ENCODE measurements at places on chromosomes 4 and X.
A peak's percentile ranks its signal among the peaks of the same experiment; 100 is the strongest.

DNA sequence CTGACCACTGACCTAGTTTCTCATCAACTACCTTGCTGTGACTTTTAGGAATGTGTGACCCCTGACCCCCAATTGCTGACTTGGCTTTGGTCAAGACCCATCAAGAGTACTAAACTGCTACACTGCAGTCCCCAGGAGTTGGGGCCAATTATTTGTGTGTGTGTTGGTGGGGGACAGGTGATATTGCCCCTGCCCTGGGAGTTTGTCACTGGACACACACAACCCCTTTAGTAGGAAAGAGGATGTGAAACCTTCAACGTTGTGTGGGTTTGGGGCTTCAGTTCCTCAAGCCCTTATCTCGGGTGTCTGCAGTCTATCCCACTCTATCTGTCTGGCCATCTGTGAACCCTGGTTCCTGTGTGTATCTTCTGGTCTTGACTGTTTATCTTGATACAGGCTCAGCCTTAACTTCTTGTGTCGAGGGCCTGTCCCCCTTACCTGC lies 6.5 kb downstream of the SASH3 start:
- no peak for DNase-seq

DNA sequence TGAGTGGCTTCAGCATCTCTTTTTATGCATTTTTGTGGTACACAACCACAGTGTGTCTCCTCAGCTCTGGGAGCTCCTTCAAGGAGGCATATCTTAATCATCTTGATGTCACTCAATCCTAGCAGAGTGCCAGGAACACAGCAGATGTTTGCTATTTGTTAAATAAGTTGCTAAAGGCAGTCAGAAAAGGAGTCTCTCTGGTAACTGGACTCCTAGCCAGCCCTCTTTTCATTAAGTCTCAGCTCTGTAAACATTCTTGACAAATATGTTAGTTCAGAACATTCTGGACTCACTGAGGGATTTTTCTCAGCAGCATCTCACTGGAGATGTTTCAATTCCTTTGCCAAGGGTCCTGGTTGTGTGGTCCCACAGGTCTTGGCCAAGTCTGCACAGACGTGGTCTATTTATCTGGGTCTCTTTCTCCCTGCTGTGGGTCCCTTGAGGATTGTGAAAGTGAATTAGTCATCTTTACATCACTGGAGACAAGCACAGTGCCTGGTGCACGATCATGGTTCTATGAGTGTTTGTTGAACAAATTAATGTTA lies 20.3 kb upstream of the FAM9C start:
- no peak for DNase-seq

- DNase-seq, result peak; percentile 79
Measured at GRCh38 chr4:53055716-53056403, 193.7 kb downstream of the RASL11B start.

DNA sequence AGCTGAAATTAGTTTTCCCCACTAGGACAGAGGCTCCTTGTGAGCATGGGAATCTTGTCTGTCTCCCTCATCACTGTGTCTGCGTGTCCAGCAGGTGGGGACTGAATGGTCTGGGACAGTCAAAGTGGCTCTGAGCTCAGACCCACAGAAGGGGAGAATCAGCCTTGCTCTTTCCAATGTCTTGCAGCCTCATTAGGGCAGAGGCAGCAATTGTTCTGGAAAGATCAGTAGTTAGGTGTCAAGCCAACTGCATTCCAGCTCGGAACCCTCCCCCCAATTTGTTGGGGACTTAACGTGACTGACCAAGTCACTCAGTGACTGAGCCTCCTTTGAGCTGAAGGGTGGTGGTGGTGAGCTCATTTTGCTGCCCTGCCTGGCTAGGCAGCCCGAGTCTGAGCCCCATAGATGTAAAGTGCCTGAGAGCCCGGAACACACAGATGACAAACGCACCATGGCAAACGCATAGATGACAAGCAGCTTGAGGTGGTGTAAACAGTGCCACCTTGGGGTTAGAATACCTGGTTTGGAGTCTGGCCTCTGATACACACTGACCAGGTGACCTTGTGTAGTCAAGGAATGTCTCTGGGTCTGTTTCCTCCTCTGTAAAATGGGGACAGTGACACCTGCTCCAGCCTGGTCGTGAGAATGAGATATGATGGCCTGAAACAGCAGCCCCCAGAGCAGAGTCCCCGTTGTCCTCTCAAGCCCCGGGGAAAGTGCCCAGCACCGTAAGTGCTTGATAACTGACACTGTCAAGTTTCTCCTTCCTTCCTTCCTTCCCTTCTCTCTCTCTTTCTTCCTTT lies 2.7 kb upstream of the SORCS2 start:
- DNase-seq, result no peak

- DNase-seq, result no peak
Measured at GRCh38 chr4:17932041-17932440, 89.5 kb downstream of the LCORL start.

GRCh38 chr4:7781366-7781765 lies 158.3 kb downstream of the AFAP1 start:
- DNase-seq, result peak; percentile 78

DNA sequence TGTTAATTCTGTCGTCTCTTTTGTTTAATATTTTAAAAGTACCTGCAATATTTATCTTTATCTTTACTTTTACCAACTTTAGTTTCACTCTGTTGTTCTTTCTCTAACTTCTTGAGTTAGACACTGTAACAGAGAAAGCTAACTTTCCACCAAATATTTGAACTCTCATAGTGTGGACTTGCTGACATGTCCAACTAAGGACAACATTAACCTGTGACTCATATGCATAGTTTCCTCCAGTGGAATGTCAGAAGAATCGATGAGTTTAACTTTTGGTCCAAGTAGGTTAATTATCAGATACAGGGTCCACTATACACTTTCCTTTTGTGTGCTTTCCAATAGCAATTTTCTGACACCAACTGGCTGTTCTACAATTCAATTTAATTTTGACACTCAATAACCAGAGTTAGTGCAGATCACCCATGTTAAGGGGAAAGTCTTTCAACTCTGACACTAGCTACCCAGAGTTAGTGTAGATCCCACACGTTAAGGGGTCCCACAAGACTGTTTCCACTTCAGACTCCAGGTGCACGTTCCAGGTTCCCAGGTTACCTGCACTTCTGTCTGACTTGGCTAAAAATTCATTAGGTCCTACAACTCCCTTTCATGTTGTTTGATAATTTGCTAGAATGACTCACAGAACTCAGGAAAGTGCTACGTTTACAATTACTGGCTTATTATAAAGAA lies 559.0 kb upstream of the AMOT start:
- DNase-seq, result no peak

- no peak for DNase-seq
Measured at GRCh38 chr4:3807311-3807710, 41.1 kb downstream of the ADRA2C start.

DNA sequence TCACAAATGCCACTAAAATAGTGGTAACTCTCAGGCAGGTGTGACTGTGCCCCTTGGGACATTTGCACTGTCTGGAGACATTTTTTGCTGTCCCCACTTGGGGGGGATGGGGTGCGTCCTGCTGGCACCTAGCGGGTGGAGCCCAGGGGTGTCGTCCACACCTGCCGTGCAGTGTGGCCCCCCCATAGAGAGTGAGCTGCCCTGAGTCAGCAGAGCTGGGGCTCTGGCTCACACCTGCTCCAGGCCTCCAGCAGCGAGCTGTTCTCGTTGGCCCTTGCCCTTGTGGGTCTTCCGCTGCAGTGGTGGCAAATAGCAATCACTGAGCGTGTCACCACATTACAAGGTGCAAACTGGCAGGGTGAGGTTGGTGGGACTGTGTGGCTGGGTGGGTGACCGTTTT lies 64.6 kb downstream of the CLDN34 start:
- no peak for DNase-seq

GRCh38 chr4:76896614-76897535 lies 1.1 kb downstream of the SOWAHB start:
- peak; percentile 25 for DNase-seq

DNA sequence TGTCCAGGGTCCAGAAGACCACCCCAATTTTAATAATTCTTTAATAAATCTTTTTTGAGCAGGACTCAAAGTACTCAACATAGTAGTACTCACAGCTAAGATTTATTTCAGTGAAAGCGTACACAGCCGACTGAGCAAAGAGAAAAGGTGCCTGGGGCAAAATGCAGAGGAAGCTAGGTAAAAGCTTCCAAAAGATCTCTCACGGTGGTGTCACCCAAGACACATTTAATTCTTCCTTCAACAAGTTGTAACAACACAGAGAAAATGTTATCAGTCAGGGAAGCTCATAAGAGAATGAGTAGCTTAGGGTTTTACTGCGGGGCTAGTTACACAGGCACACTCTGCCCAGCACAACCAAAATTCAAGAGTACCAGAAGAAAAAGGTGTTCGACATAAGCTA lies 201.1 kb downstream of the OPHN1 start:
- no peak for DNase-seq

- no peak for DNase-seq
Measured at GRCh38 chr4:145788755-145789154, 108.8 kb downstream of the C4orf51 start.

Data from dermis microvascular lymphatic vessel endothelial cell (primary cell).